LHCN-M2 (cell line): ENCODE measurements at places on chromosomes 5 and 9. TPM values are rescaled to one million over a fixed set of nuclear protein-coding genes. Genes with fewer than 3 reads are reported as not detected.

DNA sequence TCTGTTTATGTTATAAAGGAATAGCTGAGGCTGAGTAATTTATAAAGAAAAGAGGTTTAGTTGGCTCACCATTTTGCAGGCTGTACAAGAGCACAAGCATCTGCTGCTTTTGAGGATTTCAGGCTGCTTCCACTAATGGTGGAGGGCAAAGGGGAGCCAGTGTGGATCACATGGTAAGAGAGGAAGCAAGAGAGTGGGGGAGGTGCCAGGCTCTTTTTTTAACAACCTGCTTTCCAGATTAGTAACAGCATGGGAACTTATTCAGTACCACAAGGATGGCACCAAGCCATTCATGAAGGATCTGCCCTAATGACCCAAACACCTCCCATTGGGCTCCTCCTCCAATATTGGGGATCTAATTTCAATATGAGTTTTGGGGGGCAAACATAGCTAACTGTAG lies 40.4 kb downstream of the CCL28 start:
- DNase-seq: no peak

DNA sequence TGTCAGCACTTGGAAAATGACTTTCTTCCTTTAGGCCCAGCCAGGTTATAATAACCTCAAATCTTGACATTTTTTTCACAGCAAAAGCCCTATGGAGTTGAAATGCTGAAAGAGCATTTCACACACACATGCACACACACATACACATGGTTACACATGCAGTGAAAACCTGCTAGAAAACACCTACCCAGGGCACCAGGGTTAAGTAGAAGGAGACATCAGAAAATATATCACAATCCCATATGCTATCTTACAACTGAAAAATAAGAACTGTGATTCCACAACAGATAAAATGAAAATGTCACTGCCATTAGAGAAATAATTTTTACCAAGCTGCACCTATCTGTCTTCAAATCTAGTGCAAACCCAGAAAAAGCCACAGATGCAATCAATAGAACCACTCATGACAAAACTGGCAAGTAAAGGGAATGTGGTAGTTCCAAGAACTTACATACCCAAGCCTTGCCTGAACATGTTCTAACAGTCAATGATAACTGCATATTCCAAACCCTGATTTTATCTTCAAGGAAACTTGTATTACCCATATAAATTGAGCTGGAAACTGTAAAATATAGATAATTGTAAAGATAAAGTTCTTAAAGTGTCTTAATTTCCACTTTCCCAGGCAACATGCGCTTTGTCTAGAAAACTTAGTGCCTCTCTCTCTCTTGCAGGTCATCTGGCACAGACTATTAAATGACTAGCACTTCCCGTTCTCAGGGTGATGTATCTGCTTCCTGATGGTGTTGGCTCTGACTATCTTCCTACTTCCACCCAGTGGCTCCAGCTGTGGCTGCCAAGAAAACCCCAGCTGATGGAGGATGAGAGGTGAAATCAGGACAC lies 250.2 kb upstream of the PTGER4 start:
- DNase-seq: peak; percentile 87

- DNase-seq: peak; percentile 54
Observed at GRCh38 chr9:113446323-113446740, 17.2 kb upstream of the RGS3 start.

DNA sequence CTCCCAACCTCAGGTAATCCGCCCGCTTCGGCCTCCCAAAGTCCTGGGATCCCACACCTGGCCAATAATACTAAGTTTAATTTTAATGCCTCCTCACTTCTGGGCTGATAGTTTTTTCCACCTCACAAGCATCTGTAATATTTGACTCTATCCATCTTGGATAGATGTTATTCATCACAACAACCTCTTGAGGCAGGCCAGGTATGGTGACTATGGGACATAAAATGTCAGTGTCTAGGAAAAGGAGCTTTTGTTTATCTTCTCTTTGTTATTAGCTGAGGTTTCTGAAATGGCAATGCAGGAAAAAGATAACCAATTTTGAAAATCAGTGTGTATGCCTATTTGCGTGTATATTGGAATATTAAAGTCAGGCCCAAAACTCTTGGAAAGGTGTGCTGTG lies 1.2 kb upstream of the CCDC69 start:
- DNase-seq: no peak

DNA sequence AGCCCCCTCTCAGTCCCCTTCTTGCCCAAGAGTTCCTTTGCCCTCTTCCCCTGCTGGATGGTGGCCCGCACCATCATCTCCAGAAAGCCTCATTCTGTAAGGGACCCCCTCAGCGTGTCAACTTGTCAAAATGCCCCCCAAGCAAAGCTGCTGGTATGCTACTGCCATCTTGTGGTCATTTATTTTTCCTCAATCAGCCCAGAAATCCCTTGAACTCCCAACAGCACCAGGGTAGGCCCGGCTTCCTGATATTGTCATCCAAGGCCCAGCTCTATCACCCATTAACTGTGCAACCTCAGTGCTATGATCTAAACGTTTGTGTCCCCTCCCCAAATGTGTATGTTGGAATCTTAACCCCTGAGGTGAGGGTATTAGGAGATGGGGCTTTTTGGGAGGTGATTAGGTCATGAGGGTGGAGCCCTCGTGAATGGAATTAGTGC lies 53.2 kb upstream of the FBXW11 start:
- no peak for DNase-seq

DNA sequence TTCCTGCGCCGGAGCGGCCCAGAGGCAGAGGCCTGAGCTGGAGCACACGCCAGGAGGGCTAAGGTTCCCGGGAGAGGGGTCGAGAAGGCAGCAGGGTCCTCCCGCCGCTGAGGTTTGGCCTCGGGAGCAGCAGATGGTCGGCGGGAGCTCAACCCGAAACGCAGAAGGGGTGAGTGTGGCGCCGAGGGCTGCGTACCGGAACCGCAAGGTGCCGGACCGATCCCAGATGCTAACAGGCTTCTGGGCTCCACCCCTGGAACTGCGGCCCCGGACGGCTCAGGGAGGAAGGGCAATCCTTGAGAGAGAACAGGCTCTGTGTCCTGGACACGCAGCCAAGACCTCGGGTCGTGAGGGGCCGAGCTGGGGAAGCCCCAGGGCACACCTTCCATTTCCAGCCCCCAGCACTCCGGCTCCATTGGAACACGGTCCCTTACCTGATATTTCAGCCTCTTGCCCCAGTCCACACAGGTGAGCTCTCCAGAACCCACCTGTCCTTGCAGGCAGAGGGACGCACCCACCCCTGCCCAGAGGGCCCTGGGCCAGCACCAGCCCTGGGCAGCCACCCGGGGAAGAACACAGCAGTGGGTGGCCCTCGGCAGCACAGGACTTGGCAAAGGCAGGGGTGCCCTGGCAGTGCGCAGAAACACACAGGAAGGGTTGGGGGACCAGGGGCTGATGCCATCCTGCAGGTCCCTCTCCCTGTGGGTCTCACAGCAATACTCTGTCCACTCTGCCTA lies 1.4 kb downstream of the LHX3 start:
- DNase-seq: no peak

GRCh38 chr9:108191065-108191464 lies 664.7 kb downstream of the ACTL7B start:
- DNase-seq: no peak

The CPLANE1 gene
- total RNA-seq: 19.1 and 36.4 TPM in 2 replicates

The CDO1 gene
- 2.7 and 3.1 TPM in 2 replicates for total RNA-seq
